ENCODE measurements at places on chromosomes 4 and X.

DNA sequence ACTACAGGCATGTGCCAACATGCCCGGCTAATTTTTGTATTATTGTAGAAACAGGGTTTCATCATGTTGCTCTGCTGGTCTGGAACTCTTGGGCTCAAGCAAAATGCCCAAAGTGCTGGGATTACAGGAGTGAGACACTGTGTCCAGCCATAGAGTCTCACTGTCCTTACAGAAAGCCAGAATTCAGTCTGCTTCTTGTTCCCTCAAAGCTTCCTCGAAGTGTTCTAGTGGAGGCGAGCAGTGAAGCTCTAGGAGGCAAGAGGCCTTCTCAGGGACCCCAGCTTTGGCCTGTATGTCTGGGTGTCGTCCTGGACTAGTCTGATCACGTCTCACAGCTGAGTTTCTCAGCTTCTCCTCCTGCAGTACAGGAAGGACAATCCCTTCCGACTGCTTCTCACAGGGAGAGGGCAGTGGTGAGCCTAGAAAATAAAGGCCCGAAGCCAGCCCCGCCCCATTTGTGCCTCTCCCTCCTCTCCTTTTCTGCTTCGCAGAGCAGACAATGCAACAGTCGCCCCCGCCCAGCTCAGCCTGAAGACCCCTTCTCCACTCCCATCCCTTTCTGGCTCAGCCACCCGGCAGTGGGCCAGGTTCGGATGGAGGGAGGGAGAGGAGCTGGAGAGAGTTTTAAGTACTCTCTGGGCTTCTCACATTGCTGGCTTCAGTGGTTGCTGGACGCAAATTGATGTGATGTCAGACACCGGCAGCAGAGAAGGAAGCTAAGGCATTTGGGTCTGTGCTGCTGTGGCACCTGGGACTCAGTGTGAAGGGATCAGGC, 11.1 kb upstream of the FAM3A start:
- DNase-seq = no peak

DNA sequence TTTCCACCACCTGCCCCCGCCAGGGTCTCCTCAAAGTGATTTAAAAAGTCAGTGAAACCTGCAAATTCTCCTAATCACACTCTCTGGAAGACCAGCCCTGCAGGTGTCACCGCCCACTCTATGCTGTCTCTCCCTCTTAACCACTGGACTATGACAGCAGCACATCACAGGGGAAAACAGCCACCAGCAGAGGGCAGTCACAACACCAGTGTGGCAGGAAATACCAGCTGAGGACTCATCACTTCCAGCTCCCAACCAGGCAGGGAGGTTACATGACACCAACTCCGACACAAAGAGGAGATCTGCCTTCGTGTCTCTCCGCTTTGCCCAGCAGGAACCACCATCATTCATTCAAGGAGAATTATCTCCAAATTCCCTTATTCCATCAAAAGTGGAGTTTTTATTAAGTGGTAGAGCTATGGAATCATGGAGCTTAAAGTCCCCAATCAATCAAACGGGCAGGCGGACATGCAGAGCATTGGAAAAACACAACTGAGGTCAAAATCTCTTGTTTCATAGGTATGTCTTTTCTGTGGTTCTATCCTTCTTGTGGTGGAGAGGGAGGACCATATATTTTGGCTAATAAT, 91.3 kb downstream of the NSUN7 start:
- no peak for DNase-seq

DNA sequence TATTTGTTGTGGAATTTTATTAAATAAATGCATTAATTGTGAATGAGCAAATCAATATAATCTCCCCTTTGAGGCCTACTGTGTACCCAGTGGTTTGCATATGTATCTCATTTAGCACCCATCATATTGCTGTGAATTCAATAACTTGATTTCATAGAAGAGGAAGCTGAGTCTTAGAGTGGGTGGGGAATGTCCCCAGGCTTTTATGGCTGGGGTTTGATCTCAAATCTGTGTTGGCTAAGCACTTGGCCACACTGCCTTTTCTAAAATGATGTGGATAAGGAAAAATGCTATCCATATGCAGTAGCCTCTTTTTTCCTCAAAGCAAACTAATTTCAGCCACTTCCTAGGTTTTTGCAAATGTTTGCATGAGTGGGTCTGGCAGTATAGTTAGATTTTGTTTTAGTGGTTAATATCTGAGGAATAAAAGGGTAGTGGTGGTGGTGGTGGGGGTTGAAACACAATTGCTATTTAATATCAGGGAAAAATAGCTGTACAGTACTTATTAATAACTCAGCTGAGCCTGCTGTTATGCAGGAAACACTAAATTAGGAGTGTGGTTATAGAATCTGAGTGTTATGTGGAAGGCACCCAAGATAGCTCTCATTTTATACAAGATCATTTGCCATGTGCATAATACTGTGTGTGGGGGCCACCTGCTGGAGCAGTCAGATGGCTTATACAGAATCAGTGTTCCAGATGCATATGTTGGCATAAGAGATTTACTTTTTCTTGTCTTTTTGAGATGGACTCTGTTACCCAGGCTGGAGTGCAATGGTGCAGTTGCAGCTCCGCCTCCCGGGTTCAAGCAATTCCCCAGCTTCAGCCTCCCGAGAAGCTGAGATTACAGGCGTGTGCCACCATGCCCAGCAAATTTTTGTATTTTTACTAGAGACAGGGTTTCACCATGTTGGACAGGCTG, 108.0 kb downstream of the TMEM131L start:
- DNase-seq = no peak

GRCh38 chr4:2829321-2829932, 14.2 kb upstream of the ADD1 start:
- DNase-seq = no peak

DNA sequence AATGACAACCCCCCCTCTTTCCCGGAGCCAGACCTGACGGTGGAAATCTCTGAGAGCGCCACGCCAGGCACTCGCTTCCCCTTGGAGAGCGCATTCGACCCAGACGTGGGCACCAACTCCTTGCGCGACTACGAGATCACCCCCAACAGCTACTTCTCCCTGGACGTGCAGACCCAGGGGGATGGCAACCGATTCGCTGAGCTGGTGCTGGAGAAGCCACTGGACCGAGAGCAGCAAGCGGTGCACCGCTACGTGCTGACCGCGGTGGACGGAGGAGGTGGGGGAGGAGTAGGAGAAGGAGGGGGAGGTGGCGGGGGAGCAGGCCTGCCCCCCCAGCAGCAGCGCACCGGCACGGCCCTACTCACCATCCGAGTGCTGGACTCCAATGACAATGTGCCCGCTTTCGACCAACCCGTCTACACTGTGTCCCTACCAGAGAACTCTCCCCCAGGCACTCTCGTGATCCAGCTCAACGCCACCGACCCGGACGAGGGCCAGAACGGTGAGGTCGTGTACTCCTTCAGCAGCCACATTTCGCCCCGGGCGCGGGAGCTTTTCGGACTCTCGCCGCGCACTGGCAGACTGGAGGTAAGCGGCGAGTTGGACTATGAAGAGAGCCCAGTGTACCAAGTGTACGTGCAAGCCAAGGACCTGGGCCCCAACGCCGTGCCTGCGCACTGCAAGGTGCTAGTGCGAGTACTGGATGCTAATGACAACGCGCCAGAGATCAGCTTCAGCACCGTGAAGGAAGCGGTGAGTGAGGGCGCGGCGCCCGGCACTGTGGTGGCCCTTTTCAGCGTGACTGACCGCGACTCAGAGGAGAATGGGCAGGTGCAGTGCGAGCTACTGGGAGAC, 1.6 kb downstream of the PCDH10 start:
- no peak for DNase-seq

DNA sequence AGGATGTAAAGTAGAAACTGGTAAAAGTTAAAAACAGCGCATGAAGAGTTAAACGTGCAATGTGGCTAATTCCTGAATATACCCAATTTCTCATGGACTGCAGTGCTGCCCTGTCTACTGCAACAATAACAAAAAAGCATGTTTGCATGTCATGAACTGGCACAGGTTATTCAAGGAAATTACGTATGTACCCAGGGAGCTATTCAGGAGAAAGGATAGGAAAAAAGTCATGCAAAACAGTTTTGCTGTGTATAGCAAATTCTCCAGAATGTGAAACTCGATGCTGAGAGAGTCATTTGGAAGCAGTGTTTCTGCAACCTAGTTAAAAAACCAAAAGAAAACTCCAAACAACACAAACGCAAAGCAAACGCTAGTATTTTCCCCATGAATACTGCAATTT, 381.5 kb upstream of the PRKX start:
- no peak for DNase-seq

GRCh38 chr4:55612341-55612740, 20.3 kb upstream of the PDCL2 start:
- no peak for DNase-seq

Data from NCI-H2171 (cell line).